NCI-H510A treated with DMSO at 0.1 percent for 48 hours (cell line): ENCODE measurements at places on chromosomes 11 and 22.
A peak's percentile ranks its signal among the peaks of the same experiment; 100 is the strongest.

- no peak for DNase-seq
Observed at GRCh38 chr11:69154938-69155301, 815 bp upstream of the SMIM38 start.

- DNase-seq: no peak
Observed at GRCh38 chr22:45584121-45584570, 81.5 kb downstream of the FBLN1 start.

GRCh38 chr22:43313890-43314474 is 29.2 kb downstream of the SCUBE1 start:
- no peak for DNase-seq

DNA sequence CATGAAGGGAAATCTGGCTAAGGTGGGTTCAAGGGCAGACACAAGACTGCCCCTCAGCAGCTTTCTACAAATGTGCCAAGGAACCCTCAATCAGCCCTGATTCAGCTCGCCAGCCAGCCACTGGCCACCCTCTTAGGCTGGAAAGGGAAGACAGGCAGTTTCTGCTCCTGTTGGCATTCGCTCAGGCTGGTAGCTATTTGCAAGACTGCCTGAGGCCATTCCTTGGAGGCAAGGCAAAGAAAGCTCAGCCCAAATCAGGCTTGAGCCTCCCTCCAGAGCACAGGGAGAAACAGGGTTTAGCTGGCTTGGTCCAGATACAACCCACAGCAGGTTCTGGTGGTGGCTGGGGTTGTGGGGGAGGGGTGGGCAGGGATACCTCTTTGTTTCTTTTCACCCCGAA is 19.2 kb downstream of the TP53I11 start:
- no peak for DNase-seq

DNA sequence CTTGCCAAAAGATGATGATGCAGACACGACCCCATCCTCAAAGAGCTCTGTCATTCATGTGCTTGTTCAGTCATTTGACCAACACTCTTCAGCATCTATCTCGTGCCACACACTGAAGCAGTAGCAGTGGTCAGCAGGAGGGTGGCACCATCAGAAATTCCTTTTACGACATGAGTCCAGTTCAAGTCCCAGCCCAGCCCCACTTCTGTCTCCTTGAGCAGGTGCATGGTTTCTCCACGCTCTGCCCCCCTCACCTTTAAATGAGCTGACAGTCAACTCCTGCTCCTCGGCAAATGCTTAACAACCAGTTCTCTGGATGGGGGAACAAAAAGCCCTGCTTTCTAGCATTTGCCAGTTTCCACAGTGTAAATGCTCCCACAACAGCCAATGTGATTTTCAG is 60.9 kb downstream of the SYN3 start:
- DNase-seq: no peak

DNA sequence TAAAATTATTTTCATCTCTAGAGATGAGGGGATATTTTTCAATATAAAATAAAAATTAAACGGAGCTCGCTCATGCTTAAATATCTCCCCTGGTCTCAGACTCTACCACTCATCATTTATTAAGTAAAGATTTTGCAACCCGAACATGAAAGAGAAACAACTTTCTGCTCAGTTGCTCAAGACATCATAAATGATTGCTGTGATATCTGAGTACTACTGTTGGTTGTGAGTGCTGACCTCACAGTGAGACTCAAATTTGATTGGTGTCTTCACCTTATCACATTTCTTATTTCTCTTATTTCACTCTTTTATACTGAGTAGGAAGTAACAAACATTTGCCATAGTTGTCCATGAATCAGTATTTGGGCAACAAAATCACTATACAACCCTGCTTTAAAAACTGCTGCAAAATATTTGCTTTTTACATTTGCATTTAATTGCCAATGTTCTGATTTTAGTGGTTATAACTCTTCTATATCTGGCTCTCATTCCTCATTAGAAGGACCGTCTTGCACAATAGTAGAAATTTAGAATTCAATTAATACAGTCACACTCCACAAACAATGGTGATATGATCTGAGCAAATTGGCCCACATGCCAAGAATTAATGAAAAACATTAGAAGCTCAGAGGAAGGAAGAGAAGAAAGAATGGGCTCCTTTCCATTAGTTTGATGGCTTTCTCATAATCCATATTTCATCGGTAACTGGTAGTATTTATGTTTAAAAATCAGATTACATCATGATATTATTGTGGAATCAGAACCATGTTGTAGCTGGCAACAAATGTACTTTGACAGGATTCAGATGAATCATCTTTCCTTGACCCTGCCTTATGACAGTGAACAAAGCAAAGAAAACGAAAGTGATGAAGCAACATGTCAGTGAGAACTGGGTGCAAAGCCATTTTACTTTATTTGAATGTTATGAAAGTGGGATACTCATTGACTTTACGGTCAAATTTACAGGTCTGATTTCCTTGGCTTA is 973.6 kb upstream of the TENM4 start:
- DNase-seq: no peak

DNA sequence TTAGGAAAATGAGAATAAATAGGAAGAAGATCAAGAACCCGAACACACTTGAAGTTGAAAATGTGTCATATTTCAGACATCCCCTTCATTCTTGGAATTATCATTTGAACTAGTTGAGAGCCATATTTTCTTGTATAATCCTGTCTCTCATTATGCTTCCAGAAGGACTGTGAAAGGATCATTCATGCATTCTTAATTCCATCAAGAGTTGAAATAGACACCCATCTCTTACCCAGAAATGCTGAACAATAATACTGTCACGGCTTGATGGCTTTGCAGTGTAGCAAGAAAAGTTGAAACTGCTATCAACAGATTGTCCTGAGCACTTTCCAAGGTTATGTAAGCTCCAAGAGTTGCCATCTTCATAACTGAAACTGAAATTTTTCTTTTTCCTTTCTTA is 79.7 kb downstream of the ARHGAP42 start:
- DNase-seq: no peak

DNA sequence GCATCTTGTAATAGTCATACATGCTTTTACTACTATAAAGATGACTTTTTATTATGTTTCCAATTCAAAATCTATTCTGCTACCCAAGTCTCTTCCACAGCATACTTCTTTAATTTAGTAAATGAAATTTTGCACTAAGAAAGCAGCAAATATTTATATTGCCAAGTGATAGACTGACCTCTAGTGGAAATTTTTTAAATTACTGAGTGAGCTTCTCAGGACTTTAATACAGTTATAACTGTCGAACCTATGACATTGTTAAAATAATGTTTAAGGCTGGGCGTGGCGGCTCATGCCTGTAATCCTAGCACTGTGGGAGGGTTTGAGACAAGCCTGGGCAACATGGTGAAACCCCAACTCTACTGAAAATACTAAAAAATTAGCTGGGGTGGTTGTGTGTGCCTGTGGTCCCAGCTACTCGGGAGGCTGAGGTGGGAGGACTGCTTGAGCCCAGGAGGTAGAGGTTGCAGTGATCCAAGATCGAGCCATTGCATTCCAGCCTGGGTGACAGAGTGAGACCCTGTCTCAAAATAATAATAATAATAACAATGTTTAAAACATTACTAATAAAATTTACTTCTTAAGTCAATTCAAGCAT is 27.3 kb downstream of the STK33 start:
- peak; percentile 49 for DNase-seq

DNA sequence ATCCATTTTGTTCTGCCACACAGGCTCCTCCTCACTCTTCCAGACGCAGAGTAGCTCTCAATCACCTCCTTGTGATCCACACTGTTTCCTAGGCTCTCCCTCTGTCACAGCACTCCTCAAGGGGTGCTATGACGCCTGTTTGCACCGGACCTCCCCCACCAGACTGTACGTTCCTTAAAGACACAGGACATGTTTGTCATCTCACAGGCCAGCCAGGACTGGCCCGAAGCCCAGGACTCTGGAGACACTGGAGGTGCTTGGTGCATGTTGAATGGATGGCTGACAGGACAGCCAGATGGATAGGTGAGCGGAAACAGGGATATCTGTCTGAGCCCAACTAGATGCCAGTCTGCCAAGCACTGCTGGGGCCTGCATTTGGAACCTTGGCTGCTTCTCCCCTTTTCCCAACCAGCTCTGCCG is 13.6 kb downstream of the PLA2G6 start:
- peak; percentile 39 for DNase-seq

DNA sequence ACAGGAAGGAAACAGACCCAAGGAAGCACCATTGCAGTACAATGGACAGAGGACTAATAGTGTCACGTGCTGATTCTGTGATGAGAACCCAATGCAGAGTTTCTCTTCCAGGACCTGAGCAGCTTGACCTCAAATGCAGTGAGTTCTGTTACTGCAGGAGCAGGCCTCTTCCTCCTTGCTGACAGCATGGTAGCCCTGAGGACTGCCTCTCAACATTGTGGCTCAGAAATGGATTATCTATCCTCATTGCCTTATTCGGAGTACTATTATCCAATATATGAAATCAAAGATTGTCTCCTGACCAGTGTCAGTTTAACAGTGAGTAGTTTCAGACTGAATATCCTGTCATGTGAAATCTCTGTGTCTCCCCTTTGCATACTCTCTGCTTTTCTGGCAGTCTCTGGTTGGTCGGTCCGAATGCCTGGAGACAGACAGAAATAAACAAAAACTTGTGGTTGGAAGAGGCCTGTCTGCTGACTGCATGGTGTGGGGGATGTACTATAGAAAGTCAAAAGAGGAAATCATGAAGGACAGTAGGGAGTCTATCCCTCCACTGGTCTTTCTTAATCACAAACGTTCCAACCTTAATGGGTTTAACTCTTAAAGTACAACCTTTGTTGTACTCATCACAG is 6.9 kb upstream of the MS4A14 start:
- no peak for DNase-seq

- DNase-seq: no peak
Observed at GRCh38 chr22:27982106-27982505, 63.0 kb upstream of the PITPNB start.

DNA sequence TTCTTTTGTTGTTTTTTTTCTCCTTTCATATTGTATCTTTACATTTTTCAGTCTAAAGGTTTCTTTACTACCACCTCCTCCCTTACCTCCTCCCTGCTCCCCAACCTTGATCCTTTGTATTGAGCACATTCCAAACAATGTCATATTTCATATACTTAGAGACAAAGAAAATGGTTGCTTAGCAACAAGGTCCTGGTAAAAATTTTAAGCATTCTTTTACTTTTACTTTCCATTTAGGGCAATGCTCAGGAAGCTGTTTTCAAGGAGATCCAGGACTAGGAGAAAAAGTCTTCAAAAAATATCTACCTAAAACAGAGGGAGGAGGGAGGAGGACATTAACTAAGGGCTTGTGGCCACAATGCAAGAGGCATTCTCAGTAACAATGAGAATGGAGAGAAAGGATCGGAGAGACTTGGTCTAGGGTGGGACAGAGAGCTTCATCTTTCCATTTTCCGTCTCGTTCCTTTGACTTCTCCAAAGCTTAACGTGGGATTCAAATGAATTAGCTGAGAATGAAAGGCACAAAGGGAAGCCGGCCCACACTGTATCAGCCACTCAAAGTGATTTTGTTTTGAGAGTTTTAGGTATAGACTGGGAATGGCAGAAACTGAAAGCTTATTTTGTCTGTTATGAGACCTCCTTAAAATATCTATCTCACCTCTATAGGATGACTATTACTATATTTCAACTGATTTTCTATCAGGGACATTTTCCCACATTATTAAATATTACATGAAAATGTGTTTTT is 455.7 kb downstream of the RAB38 start:
- no peak for DNase-seq

DNA sequence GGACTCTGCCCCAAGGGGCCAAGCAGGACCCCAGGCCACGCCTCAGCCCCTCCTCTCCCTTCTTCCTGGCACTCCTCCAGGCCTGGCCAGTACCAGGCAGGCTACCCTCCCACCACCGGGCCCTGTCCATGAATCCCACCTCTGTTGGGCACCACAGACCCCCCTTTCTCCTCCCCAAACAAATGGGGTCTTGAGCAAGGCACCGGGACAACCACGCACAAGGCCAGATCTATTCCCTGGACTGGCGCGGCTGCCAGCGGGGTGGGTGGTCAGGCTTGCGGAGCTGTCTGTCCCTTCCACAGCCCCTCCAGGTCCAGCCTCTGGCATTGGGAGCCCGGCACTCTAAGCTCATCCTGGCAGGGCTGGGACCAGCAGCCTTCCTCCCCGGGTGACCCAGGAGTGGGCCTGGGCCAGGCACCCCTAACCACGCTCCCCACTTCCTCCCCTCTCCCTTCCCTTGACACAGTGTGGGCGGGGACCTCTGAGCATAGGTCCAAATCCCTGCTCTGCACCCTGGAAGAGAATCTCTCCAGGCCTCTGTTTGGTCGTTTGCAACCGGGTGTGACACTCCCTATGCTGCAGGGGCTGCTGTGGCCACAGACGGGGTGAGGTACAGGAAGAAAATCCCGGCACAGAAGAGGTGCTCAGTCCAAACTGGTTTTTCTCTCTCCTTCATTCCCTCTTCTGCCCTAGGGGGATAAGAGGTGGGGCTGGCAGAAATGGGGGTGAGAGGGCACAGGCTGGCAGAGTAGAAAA is 14.6 kb downstream of the ELFN2 start:
- DNase-seq: no peak

DNA sequence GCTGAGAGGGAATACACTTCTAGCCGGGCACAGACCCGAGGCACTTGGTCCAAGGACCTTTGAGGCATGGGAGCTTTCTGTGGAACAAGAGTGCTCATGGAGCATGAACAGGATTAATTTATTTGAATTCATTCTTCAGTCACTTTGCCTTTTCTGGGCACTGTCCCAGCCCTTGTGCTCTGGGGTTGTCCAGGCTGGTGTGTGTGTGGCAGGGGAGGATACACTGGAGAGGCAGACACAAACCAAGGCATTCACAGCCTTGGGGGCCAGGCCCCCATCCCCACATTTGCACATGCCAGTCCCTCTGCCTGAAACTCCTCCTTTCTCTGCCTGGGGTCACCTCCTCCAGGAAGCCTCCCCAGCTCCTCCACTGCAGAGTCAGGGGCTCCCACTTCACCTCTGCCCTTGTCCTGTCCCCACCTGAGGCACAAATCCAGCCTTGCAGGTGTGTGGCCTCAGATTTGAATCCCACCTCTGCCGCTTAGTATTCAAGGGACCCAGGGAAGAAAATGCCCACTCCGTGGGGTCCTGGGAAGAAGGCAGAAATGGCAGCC is 55.5 kb downstream of the MYO7A start:
- no peak for DNase-seq

DNA sequence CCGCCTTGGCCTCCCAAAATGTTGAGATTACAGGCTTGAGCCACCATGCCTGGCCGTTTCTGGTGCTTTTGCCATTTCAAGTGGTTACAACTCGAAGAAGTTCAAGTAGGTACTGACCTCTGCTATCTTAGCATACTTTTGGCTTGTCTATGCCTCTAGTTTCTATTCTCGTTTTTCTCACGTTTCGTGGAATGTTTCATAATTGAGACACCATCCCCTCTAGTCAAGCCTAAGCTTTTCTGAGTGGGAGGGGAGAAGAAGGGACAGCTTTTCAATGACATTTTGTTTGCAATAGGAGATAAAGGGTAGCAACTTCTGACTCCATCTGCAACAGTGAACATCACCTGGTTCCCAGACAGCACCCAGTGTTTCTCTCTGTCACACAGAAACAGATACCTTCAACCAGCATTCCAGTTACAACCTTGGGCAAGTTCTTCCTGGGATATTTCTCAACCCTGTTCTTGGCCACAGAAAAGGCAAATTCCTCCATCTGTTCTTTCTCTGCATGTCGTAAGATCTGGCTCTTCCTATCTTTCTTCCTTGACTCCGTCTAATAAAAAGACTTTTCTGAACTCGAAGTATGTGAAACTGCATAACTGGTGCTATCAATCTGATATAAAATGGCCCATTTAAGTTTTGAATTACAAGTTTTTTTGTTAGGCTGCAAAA is 25.5 kb downstream of the DDI1 start:
- DNase-seq: no peak
